CD4-positive, alpha-beta T cell treated with Interferon alpha-2 for 1 hour (primary cell): ENCODE measurements at places on chromosomes 7 and 10.

- peak; percentile 82 for DNase-seq
Observed at GRCh38 chr10:104333032-104333727, 5.1 kb downstream of the ITPRIP start.

DNA sequence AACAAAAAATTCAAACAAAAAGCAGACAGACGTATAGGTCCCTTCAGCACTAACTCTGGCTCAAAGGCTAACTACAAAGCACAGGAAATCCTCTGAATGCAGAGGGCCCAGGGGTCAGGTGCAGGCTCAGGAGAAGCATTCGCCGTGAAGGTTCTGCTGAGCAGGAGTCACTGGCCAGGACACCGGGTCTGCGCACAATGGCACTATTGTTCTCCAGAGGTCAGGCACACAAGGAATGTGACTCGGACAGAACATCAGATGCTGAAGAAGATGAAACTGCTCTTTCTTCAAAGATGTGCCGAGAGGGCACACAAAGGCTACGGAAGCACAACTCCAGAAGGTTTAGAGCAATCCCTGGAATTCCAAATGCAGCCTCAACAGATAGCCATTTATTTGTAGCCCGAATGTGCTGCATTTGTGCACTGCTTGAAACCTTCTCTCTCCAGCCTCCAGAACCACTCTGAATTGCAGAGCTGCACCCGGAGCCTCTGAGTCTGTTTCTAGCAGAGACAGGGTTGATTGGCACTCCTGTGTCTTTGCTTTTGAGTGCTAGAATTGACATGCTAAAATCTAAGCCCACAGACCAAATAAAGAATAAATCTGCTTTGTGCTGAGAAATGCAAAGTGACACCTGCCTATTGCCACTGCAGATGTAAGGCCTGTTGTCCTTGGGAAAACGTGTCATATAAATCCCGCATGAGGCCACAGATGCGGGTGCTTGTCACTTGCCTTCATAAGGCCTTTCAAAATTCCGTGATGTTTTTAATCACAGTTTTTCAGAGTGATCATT, 85.4 kb upstream of the AFAP1L2 start:
- no peak for DNase-seq

- no peak for DNase-seq
Observed at GRCh38 chr7:6299774-6300173, 27.4 kb upstream of the CYTH3 start.

DNA sequence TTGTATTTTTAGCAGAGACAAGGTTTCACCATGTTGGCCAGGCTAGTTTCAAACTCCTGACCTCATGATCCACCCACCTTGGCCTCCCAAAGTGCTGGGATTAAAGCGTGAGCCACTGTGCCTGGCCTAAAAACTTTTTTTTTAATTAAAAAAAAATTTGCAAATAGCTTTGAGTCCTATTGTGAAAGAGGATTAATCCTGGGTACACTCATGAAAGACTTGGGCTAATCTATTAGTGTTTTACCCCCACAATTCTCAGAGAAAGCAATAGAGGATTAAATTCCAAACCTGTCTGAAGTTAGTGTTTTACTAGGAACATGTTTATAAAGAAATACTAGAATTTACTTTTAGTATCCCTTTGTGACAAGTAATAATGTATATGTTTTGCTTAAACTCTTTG, 76.9 kb upstream of the ITGB1 start:
- no peak for DNase-seq

DNA sequence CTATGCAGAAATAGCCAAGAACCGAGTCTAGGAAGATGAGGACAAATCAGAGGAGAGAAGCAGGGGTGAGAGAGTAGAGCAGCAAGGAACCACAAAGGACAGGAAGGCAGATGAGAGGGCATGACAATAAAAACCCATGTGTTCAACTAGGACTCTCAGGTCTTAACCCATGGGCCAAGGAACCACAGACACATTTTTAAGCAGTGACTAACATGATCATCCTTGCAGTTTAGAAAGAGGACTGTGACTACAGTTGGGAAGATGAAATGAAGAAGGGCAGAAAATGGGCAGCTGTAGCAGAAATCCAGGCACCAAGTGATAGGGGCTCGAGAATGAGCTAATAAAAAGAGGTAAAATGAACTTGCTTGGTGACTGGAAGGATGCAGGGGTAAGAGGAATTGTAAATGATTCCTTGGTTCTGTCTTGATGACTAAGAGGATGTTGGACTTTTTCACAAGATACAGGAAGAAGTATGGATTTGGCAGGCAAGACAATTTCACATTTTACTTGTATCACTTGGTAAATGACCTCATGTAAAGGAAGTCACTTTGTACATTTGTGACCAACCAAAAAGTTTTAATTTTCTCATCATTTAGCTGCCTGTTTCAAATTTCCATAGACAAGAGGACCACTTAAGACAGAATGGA, 22.8 kb downstream of the SGMS1 start:
- no peak for DNase-seq

DNA sequence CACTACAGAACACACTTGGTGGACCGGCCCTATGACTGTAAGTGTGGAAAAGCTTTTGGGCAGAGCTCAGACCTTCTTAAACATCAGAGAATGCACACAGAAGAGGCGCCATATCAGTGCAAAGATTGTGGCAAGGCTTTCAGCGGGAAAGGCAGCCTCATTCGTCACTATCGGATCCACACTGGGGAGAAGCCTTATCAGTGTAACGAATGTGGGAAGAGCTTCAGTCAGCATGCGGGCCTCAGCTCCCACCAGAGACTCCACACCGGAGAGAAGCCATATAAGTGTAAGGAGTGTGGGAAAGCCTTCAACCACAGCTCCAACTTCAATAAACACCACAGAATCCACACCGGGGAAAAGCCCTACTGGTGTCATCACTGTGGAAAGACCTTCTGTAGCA, 14.6 kb downstream of the ZSCAN21 start:
- no peak for DNase-seq

DNA sequence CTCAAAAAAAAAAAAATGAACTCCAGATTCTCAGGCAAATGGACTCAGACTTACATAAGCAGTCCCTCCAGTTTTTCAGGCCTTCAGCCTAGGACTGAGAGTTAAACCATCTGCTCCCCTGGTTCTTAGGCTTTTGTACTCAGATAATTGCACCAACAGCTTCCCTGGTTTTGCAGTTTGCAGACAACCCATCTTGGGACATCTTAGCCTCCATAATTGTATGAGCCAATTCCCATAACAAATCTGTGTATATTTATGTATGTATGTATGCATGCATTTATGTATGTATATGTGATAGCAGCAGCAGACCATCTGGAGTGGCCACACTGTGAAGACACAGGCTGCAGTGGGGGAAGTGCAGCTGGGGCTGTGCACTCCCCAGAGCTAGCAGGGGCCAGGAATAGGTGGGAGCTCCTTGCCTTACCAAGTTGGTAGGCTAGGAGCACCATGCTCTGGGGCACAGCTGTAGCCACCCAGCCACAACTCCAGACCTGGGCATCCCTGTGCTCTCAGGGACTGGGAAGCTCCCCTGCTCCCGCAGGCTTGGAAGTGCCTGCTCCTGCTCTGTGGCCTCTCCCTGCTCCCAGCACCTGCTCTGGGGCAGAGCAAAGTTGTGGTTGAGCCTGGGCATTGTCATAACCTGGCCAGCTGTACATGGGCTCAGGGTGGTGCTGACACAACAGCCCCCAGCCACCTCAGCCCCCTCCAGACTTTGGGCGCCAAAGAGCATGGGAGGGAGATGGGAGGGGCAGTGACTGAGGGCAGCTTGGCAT, 8.9 kb upstream of the KLHL7 start:
- no peak for DNase-seq

GRCh38 chr10:19168584-19168983, 120.0 kb downstream of the MALRD1 start:
- DNase-seq: no peak

DNA sequence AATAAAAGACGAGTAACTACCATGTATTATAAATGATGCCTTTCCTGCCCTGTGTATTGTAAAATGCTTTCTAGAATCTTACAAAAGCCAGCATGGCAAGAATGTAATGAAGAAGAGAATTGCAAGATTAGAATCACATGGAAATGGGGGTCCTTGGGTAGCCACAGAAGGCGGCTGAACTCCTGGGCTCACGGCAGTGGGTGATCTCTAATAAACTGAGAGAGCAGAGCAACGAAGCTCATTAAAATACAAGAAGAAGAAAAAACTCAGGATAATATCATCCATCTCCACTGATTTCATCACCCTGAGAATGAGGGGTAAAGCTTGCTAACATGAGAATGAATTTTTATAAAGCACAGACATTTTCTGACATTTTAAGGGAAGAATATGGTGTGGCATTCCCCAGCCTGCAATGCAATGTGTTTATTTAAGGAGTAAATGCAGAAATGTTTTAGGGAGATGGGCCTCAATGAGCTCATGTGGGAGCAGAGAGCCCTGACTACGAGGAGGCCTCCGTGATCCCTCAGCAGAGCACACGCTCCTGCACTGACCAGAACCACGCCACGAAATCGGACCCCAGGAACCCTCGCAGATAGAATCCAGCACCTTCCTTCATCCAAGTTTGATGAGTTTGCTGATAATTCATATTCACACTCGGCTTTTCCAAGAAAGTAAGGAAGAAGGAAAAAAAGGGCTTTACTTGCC, 92.7 kb upstream of the PFKP start:
- DNase-seq: no peak

GRCh38 chr7:76515999-76516443, 5.7 kb downstream of the UPK3B start:
- DNase-seq: no peak

DNA sequence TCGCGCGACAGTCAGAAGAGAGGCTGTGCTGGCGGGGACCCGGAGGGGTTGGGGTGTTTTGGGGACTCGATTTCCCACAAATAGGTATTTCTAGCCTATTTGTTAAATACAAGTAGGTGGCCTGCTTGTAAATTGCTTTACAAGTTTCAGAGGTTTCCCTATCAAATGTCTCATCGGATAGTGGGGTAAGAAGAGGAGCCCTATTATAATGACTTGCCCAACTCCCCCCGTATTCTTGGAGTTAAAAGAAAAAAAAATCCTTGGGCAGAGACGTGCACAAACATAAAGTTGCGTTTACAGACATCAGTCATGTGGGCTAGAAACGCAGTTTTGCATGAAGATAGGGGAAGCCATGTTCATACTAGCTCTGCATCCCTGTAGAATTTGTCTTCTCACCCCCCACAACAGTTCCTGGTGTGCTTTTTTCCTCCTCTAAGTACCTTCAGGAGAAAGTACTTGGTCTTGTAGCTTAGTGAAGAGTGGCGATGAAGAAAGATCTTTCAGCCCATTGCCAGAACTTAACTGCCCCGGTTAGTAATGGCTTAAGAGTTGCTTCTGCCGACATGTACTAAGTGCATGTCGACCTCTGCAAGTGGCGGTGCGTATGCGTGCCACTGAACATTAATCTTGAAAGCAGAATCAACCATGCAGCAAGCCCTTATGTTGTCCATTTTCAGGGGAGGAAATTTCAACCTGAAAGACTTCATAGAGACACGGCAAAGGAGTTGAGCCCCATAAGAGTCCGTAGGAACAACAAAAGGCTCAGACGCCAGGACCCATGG, 832 bp upstream of the TIAL1 start:
- DNase-seq: no peak

- DNase-seq: no peak
Observed at GRCh38 chr7:45410893-45411292, 163.3 kb upstream of the ADCY1 start.
